ENCODE measurements at places on chromosomes 7 and 10.

DNA sequence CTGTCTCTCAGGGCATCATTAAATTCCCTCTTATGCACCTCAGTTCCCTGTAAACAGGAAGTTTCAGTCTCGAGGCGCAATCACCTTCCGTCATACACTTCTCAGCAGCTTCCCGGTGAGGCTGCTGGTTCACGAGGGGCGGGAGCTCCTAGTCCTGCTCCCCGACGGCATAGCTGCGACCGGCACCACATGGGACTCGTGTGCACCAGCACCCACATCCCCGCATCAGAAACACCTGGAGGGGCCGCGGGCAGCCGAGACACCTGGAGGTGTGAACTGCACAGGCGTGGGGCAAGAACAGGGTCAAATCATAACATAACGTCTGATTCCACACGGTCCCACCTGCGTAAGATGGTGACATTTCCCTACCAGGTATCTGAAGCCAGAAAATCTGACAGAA, 52.7 kb downstream of the DIP2C start:
- no peak for DNase-seq

DNA sequence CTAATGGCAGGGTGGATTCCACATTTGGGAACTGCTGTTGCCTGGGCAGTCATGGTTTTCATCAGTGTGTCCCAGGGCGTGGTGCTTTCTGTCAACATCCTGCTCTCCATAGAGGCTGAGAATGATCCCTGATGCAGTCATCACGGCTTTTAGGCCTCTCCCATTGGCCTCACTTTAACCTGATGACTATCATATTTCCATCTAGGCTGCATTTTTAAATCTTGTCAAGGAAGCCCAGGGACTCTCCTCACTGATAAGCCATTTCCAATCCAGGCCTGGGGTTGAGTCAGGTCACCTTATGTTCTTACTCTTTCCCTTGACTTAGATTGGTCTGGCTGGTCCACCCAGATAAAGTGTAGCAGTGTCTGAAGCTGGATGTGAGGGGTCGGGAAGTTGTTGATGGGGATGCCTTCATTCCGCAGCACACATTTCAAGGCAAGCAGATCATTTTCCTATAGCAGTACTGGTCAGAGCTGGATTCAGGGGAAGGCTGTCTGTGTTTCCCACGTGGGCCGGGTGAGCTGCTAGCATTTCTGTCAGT, 177.0 kb downstream of the AUTS2 start:
- no peak for DNase-seq

DNA sequence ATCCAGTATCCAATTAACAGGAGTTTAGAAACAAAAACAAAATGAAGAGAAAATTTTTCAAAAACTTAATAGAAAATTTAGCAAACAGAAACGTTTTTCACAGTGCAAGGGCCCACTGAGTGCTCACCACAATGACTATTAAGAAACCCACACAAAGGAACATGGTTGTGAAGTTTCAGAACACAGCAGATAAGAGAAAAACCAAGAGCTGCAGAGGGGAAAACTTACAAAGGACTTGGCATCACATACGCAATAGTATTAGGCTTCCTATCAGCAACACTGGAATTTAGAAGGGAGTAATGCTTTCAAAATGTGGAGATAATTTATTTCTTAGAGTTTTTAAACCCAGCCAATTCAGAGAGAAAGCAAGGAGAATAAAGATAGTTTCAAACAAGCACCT, 1.7 kb upstream of the C7orf25 start:
- DNase-seq: no peak

GRCh38 chr10:132776821-132777220, 9.1 kb downstream of the NKX6-2 start:
- DNase-seq: no peak

DNA sequence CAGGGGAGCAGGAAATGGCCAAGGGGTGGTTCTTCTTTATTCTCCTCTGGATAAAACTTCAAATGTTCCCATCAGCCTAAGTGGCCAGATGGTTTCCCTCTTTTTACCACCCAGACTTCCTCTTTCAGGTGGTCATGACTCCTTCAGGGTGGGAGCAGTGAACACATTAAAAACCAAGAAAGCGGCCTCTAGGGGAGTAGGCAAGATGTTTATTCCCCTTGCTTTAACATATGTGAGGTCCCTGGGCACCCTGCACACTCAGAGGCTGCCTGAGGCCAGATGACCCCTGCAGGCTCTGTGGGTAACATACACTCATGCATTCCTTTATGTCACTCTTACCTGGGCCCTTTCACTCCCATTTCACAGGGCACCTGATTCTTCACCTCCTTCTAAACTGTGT, 357.4 kb downstream of the ABCA13 start:
- no peak for DNase-seq

DNA sequence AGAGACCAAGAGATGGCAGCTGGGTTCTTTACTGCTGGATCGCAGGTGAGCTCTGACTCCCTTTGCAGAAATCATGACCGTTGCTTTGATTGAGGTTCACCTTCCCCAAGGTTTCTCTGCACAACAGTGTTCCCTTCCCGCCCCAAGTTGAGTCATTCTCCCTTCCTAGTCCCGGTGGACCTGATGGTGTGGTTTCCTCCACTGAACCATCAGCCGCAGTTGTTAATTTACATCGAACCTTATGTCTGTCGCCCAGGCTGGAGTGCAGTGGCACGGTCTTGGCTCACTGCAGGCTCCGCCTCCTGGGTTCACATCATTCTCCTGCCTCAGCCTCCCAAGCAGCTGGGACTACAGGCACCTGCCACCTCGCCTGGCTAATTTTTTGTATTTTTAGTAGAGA, 5.8 kb downstream of the ZSCAN25 start:
- no peak for DNase-seq

DNA sequence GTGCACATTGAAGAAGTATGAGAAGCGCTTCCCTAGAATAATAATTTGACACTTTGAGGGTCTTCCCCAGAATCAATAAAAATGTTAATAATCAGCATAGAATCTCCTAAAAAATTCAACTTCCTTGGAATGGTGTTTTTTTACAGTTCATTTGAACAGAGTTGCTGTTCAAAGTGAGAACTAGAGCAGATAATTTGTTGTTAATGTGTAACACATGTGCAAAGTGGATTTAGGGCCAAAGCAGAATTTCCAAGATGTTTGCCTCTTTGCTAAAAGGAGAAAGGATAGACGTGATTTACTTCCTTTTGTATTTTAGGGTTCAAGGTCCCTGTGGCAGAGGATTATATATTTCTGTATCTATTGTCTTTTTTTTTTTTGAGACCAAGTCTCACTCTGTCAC, 73.8 kb downstream of the ZNF277 start:
- no peak for DNase-seq

GRCh38 chr7:70347463-70348254, 749.4 kb downstream of the AUTS2 start:
- DNase-seq: no peak
